Right lung (tissue), 10 donors: ENCODE measurements at places on chromosomes 2 and 18. TPM values are rescaled to one million over a fixed set of nuclear protein-coding genes. Genes with fewer than 3 reads are reported as not detected.

The CYP26B1 gene
- polyA plus RNA-seq: 7.1 TPM

GRCh38 chr2:238796223-238796885 lies 51.5 kb upstream of the TWIST2 start:
- DNase-seq: no peak

GRCh38 chr2:143128681-143129580 lies at the start of gene ARHGAP15:
TSS of gene ARHGAP15 (plus strand) at chr2:143129419.
- DNase-seq: no peak

DNA sequence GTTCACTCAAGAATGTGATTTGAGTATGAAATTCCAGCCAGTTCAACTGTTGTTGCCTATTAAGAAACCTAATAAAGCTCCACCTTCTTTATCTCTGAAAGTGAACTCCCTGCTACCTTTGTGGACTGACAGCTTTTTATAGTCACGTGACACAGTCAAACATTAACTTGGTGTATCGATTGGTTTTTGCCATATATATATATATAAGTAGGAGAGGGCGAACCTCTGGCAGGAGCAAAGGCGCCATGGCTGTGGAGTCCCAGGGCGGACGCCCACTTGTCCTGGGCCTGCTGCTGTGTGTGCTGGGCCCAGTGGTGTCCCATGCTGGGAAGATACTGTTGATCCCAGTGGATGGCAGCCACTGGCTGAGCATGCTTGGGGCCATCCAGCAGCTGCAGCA lies at the start of gene UGT1A1:
Gene UGT1A1, plus strand, starts transcription at position 228 of the 400 bp plus-strand sequence. Its CDS starts 18 bp downstream, at position 246.
- DNase-seq: no peak

GRCh38 chr2:219634171-219634940 lies 6.9 kb downstream of the SLC4A3 start:
- no peak for DNase-seq
